ENCODE measurements at places on chromosomes 2 and 18. TPM values are rescaled to one million over a fixed set of nuclear protein-coding genes. Genes with fewer than 3 reads are reported as not detected.

DNA sequence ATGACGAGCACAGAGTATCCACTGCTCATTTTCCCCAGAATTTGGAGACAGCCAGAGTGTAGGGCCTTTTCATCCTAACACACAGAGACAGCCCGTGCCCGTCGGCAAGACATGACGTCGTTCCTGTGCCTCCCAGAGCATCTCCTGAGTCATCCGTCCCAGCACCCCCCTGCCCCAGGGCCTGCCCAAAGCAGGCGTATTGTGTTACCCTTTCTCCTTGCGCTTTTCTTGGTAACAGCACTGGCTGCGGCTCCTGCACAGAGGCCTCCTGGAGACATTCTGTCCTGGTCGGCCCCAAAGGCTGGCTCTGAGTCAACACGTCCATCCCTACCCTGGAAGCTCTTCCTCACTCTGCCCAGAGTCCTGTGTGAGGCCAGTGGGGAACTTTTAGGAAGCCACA is 217.1 kb downstream of the KLHL29 start:
- H3K4me1 ChIP-seq: no peaks in the 10 kb centered on the region
- H3K4me3 ChIP-seq: no peak overlapping the region
- no peak overlapping the region for H3K27ac ChIP-seq
- H3K36me3 ChIP-seq: peaks cover 5% of the 10 kb centered on the region
- no peaks in the 10 kb centered on the region for H3K27me3 ChIP-seq
- DNase-seq: no peak

DNA sequence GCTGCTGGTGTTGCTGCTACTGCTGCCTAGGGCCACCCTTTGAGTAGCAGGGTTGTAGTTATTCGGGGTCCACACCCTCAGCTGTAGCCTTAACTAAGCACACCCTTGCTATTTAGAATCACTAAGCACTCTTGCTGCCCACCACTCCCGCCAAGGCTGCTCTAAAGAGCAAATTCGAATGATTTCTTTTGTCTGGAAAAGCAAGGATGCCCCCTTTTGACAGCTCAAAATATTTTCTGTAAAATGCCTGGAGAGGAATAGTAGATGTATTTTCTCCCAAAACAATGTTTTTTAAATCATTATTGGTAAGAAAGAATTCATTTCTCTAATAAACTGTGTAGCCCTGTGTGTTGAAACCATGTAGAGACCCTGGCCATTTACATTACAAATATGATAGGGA is 80.8 kb upstream of the PAPOLG start:
- H3K27me3 ChIP-seq: peaks cover 39% of the 10 kb centered on the region
- H3K4me3 ChIP-seq: no peak overlapping the region
- no peaks in the 10 kb centered on the region for H3K36me3 ChIP-seq
- no peak for DNase-seq
- no peaks in the 10 kb centered on the region for H3K4me1 ChIP-seq

DNA sequence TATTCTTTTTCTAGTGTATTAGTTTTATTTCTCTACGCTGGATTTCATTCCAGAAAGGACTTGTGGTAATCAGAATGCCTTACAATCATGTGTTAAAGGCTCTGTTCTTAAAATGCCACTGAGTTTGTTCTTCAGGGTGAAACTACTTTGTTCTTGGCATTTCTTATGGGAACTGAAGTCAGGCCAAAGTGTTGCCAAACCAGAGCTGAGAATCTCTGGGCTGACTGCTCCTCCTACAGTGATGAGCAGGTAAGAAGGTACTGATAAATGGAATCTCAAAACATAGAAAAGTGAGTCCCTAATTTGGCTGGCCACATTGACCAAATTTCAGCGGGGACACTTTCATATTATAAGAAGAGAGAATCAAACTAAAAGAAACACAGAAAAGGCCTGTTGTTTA is 55.1 kb upstream of the ZNF397 start:
- DNase-seq: no peak
- no peaks in the 10 kb centered on the region for H3K36me3 ChIP-seq
- H3K4me1 ChIP-seq: no peaks in the 10 kb centered on the region

DNA sequence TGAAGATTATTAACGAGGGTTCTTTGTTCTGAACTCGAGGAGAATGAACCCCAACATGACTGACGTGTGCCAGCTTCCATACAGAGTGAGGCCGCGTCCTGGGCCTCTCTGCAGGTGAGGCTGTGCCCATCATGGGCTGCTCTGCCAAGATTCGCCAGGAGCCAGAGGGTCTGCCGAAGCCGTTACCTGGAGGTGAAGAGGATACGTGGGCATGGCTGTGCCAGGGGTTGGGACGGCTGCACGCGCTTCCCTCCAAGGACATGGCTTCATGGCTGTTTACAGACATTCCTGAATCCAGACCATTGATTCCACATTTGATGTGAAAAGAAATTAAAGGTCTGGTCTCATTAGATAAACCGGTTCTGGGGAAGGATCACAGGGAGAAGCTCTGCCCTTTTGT is 211.4 kb upstream of the SALL3 start:
- H3K27ac ChIP-seq: no peak overlapping the region
- H3K4me1 ChIP-seq: no peaks in the 10 kb centered on the region
- no peak for DNase-seq
- no peaks in the 10 kb centered on the region for H3K36me3 ChIP-seq
- no peak overlapping the region for H3K4me3 ChIP-seq

DNA sequence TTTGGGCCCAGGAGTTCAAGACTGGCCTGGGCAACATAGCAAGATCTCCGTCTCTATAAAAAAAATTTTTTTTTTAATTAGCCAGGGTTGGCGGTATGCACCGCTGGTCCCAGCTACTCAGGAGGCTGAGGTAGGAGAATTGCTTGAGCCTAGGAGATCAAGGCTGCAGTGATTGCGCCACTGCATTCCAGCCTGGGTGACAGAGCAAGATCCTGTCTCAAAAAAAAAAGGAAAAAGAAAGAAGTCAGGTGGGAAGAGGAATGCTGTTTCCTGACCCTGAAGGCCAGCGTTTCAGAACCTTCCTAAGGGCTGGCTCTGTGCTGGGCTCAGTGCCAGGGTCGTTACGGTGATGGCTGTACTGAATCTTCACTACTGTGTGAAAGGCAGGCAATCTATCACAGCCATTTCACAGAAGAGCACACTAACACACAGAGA is 35.0 kb upstream of the AGAP1 start:
- H3K4me1 ChIP-seq: peaks cover 14% of the 10 kb centered on the region
- peak; percentile 63 for DNase-seq
- no peaks in the 10 kb centered on the region for H3K36me3 ChIP-seq
- peaks cover 20% of the 10 kb centered on the region for H3K27me3 ChIP-seq
- H3K4me3 ChIP-seq: no peak overlapping the region
- no peak overlapping the region for H3K27ac ChIP-seq

DNA sequence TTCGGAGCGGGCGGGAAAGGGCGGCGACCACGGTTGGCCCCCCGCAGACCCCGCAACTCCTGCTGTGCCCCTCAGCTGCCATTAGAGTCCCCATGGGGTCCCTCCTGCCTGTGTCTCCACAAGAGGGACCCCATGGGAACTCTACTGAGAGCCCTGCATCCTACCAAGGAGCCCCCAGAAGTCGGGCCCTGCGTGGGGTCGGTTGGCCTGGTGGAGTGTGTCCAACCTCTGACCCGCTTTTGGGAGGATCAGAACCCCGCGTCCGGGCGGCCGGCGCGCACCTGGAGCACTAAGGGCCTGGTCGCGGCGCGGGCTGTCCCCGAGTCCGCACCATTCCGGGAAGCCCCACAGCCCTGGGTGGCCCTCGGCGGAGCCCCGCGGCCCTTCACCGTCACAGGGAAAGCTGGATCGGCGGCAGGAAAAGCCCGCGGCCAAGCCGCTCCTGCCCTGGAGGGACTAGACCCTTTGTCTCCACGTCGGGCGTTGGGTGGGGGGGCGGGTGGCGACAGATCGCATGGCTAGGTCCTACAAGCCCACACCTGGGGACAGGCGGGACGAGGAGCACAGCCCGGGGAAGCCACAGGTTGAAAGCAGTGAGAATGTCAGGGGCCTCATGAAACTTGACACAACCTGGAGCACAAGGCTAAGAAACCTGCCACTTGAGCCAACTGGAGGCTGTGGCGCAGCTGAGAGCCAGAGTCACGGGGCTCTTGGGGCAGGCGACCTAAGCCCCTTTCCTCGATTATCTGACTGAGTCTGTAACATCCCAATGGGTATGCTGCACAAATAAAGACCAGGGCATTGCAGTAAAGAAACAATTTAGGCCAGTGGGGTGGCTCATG is 11.2 kb upstream of the CXXC1 start:
- H3K27me3 ChIP-seq: no peaks in the 10 kb centered on the region
- DNase-seq: no peak
- H3K4me1 ChIP-seq: peaks cover 12% of the 10 kb centered on the region
- H3K27ac ChIP-seq: peak overlapping the region; percentile 75
- H3K4me3 ChIP-seq: no peak overlapping the region

GRCh38 chr2:167814881-167815718 is 432.3 kb downstream of the STK39 start:
- no peaks in the 10 kb centered on the region for H3K4me1 ChIP-seq
- no peak for DNase-seq
- no peaks in the 10 kb centered on the region for H3K27me3 ChIP-seq
- H3K36me3 ChIP-seq: no peaks in the 10 kb centered on the region
- H3K27ac ChIP-seq: no peak overlapping the region
- no peak overlapping the region for H3K4me3 ChIP-seq

GRCh38 chr2:206918263-206918662 is 21.1 kb upstream of the CPO start:
- DNase-seq: no peak
- no peak overlapping the region for H3K27ac ChIP-seq
- no peak overlapping the region for H3K4me3 ChIP-seq
- H3K36me3 ChIP-seq: no peaks in the 10 kb centered on the region
- H3K27me3 ChIP-seq: no peaks in the 10 kb centered on the region

DNA sequence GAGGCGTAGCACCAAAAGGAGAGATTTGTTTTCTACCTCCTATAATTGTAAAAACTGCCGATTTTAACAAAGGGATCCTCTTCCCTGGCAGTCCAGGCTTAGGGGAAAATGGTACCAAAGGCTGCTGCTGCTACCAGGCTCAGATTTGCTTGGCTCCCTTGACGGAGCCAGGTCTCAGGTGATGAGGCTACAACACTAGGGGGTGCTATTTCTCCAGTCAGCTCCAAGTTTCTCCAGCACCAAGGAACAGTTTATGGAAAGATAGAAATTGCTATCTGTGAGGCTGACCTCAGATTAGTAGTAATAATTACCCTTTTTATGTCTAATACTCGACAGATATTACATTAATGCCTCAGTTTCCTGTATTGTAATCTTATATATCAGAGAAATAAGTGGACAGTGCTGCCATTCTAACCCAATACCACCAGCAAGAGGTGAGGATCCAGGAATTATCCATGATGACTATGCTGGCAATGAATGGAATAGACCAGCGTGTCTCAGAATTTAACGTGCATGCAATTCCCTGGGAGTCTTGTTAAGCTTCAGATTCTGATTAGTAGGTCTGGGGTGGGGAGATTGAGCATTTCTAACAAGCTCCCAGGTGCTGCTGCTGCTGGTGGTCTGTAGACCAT is 111.3 kb downstream of the ESCO1 start:
- H3K27ac ChIP-seq: no peak overlapping the region
- peak; percentile 60 for DNase-seq
- H3K4me3 ChIP-seq: no peak overlapping the region
- no peaks in the 10 kb centered on the region for H3K27me3 ChIP-seq
- H3K36me3 ChIP-seq: no peaks in the 10 kb centered on the region

DNA sequence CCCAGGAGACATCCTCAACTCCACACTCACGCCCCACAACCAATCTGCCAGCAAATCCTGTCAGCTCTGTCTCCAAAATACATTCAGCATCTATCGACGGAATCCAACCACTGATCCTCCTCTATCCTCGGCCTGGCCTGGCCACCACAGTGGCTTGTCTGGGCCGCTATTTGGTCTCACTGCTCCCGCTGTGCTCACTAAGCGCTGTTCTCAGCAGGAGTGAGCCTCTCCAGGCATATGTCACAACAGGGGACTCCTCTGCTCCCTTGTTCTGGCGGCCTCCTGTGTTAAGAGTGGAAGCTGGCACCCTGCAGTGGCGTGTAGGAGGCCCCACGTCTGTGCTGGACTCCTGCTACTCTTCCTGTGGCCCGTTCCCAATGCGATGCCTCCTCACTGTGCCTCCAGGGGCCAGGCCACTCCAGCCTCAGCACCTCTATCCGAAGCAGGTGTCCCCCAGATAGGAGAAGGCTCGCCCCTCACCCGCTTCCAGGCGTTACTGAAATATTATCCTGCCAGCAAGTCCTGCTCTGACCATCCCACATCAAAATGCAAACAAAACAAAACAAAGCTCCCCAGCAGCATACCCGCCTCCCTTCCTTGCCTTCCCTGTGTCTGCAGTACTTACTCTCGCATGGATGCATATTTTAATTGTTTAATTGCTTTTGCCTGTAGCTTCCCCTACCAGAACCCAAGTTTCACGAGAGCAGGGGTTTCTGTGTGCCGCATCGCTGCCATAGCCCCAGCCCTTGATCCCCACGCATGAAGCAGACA is 39.9 kb downstream of the CENPO start:
- peaks cover 30% of the 10 kb centered on the region for H3K36me3 ChIP-seq
- no peak for DNase-seq
- no peak overlapping the region for H3K4me3 ChIP-seq
- H3K27me3 ChIP-seq: no peaks in the 10 kb centered on the region
- H3K4me1 ChIP-seq: no peaks in the 10 kb centered on the region
- H3K27ac ChIP-seq: no peak overlapping the region

- H3K4me1 ChIP-seq: peaks cover 29% of the 10 kb centered on the region
- no peaks in the 10 kb centered on the region for H3K36me3 ChIP-seq
- DNase-seq: no peak
- H3K4me3 ChIP-seq: no peak overlapping the region
- H3K27ac ChIP-seq: no peak overlapping the region
- no peaks in the 10 kb centered on the region for H3K27me3 ChIP-seq
Measured at GRCh38 chr18:2997846-2998564, 14.9 kb downstream of the LPIN2 start.

- H3K27me3 ChIP-seq: peaks cover 30% of the 10 kb centered on the region
- DNase-seq: no peak
- H3K4me3 ChIP-seq: no peak overlapping the region
- no peaks in the 10 kb centered on the region for H3K36me3 ChIP-seq
- H3K27ac ChIP-seq: no peak overlapping the region
Measured at GRCh38 chr18:75109319-75109691, 99.6 kb downstream of the PTGR3 start.

DNA sequence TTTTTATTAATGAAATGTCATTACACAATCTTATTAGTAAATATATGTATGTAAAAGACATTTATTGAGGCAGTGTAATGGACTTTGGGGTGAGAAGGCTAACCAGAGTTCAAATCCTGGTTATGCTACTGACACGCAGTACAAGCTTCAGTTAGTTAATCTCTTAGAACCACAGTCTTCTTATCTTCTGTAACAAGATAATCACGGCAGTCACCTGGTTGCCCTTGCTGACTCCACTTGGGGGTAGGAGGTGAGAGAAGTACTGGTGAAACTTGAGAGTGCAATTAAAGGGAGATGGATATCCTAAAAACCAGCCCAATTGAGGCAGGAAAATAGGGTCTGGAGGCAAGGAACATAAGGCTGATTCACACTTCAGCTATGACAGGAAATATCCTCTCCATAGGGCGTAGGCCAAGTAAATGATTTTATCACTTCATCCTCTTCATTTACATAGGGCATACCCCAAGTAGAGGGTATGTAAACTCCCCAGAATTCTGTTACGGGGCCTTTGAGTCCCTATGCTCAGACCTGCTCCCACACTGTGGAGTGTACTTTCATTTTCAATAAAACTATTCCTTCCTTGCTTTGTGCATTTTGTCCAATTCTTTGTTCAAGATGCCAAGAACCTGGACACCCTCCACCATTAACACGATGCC is 21.3 kb downstream of the SKA1 start:
- no peaks in the 10 kb centered on the region for H3K36me3 ChIP-seq
- H3K27me3 ChIP-seq: no peaks in the 10 kb centered on the region
- no peak overlapping the region for H3K4me3 ChIP-seq
- DNase-seq: no peak

Gene SNTG2
- not detected for total RNA-seq

Gene IER3IP1
- total RNA-seq: 20.4 TPM

Gene ALK
- not detected for total RNA-seq
